ENCODE measurements at places on chromosomes 3 and 15.

DNA sequence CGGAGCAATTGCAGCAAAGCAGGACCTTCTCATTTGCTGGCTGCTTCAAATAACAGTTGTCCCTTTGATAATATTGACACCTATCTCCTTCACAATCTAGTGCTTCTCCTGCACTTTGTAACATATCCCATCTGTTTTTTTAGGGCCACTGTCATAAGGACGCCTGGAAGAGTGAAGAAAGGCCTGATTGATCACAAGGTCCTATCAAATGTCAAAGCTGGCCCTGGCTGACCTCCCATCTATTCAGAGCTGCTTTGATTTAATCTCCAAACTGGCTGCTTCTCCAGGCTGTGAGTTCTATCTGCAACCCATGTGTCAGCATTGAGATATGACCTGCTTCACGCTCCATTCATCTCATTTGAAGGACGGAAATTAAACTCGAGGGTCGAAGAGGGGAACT is 601.2 kb upstream of the KCNMB2 start:
- DNase-seq = no peak

DNA sequence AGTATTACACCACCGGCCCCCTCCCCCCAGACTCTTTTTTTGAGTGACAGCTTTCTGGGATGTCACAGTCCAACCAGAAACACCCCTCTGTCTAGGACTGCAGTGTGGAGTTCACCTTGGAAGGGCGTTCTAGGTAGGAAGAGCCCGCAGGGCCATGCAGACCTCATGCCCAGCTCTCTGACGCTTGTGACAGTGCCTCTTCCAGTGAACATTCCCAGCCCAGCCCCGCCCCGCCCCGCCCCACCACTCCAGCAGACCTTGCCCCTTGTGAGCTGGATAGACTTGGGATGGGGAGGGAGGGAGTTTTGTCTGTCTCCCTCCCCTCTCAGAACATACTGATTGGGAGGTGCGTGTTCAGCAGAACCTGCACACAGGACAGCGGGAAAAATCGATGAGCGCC is 63.6 kb downstream of the AAGAB start:
- no peak for DNase-seq

- no peak for DNase-seq
These were observed 14.0 kb downstream of the PLA2G4D start for GRCh38 chr15:42080186-42080918.

DNA sequence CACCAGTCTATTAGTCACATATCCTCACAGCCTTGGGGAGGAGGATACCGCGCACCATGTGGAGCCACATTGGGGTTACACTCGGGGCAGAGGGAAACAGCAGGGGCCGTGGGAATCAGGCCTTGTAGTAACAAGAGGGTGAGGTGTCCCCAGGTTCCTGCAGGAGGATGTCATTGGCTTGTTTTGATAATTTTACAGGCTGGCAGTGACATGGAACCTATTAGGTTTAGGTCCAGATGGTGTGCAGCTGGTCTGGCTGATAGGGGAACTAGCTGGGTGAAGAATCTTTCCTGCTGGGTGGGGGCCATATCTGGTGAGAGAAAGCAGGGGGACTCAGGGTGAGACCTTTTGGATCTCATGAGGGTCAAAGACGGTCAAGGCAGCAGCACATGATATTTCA is 9.8 kb upstream of the MEF2A start:
- no peak for DNase-seq

DNA sequence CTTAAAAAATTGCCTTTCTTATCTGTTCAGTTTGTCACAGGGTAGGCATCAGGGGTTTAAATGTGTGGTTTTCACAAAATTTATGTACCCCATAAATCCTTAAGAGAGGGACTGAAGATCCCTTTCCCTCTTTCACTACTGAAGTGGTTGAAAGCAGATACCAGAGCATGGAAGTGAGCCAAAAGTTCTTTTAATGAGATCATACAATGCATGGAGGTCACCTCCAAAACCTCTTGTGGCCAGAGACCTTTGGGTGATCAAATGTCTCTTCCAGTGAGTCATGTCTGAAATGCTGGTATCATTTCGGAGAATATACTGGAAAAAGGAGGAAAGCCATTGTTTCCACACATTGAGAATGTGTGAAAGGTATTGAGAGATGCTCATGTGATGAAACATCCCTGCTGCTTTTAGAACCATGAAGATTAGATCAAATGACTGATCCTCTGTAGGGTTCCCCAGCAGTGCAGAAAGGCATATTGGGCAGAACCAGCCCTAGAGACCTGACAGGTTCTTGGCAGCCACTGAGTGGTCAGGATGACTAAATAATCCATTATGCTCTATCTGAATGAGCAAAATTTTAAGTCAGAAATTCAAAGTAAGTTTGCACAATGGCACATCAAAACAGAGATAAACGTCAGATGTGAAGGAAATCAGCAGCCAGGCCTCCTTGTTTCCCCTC is 165.8 kb upstream of the SLC2A2 start:
- no peak for DNase-seq

DNA sequence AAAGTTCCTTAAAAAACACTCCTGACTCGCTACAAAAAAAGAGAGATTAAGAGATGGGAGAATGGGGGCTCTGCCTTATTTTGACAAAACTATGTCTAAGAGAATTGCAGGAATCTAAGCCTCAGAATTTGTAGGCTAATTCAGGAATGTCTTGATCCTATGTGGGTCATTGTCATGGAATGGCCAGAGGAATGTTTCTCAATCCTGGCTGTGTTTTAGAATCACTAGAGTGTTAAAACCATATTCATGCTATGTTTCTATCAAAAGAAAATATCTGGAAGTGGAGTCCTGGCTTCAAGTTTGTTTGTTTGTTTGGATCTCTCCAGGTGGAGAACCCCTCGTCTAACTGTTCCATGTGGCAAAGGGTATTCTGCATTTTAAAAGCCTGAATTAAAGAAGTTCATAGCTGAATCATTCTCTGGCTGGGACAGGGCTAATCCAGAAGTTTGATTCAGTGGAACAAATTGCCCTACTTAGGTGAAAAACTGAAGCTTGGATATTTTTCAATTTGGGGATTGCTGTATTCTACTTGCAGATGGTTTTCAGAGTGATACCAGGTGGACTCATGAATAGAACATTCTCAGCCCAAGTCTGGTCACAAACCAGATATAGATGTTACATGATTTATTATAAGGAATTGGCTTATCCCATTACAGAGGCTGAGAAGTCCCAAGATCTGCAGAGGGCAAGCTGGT is 28.2 kb downstream of the GJD2 start:
- DNase-seq = no peak

GRCh38 chr3:104635872-104636580 is 730.7 kb upstream of the ALCAM start:
- no peak for DNase-seq

DNA sequence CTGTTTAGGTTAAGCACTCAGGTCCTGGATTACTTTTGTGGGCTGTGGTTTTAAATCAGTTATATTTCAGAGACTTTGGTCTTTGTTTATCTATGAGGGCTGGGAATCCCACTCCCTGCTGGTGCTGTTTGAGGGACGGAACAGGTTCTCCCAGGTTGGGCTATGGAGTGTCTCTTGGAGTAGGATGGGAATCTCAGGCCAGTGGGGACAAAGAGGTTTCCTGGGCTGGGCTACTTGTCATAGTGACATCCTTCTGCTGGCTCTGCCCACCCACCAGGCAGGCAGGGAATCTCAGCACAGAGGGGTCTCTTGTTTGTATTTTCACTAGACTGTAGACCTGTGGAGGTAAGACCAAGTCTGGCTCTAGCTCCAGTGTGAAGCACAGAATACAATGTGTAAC is 47.2 kb upstream of the UBE3A start:
- no peak for DNase-seq

DNA sequence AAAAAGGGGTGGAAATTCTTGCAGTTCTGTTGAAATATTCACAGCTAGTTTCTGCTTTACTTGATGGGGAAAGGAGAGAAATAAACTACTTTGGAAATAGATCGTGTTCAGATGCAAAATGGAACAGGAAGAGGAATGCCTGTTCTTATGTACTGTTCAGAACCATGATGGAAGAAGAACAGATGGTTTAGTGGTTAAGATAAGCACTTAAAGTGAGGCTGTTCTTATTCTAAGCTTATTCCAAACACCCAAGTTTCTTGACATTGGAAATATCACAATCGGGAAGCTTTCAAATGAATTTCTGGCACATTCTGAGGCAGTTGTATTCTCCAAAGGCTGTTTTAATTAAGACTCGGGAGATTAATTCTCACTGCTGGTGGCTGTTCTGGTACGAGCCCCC is 228.5 kb downstream of the LSAMP start:
- no peak for DNase-seq

DNA sequence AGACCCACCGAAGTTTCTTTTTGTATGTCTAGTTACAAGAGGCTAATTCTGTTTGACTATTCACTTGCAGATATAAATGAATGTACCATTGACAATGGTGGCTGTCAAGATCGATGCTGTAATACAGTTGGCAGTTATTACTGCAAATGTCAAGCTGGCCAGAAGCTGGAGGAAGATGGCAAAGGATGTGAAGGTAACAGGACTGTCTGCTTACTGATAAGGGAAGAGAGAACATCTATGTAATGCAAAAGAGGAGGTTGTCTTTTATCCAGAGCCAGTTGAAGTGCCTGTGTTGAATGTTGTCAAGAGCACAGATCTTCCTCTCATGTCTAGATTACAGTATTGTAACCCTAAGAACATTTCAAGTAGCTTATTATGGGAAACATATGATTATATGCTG is 549.5 kb upstream of the GOLIM4 start:
- no peak for DNase-seq

DNA sequence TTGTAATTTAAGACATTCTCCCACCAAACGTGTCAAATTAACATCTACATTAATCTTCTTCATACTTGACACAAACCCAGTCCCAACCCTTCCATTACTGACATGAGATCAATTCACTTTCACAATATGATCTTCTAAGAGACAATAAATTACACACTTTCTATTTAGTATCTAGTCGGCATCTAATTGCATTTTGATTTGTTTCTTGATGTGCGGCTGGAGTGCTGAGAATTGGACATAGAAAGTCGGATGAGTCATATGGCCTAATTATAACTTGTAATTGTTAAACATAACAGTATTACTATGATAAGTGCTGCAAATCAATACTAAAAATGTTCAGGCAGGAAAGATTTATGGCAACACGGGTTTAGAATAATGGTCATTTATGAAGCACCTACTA is 78.4 kb upstream of the RORA start:
- no peak for DNase-seq

DNA sequence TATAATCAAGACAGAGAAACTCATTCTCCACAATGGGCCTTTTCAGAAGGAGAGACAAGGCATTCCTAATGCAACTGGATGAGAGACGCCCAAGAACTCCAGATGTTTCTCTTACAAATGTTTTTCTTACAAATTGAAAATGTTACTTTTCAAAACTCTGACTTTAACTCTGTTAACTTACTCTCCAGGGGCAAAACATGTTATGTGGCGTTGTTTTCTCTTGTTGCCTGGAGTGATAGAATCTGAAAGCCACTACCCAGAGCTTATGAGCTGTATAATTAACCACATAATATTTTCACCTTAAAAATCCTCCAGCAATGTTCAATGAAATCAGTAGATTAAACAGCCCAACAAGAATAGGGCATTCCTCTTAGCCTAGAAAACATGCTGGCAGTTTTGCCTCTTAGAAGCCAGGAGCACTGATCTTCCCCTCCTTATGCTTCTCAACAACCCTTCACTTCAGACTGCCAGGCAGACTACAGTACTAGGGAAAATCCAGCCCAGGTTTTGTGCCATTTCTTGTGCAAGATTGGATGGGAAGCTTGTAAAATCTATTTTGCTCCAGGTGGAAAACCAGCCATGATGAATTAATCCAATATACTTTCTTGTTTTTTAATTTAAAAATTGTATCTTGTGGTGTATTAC is 186.7 kb upstream of the GADL1 start:
- DNase-seq = no peak

DNA sequence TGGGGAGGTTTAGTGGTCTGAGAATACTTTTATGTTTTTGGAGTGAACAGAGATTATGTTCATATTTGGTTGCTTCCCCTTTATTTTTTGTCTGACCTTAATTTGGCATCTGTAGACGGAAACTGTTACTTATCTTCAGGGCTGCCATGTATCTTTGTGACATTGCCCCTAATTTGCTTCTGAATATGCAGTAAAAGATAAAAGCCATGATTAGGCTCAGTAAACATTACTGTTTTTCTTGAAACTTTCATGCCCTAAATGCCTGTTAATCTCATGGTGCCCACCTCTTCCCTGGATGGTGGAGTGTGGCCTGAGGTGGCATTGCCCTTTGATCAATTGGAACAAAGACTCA is 106.7 kb downstream of the C3orf70 start:
- DNase-seq = no peak

- no peak for DNase-seq
These were observed 12.2 kb upstream of the ZBED2 start for GRCh38 chr3:111607240-111607920.

DNA sequence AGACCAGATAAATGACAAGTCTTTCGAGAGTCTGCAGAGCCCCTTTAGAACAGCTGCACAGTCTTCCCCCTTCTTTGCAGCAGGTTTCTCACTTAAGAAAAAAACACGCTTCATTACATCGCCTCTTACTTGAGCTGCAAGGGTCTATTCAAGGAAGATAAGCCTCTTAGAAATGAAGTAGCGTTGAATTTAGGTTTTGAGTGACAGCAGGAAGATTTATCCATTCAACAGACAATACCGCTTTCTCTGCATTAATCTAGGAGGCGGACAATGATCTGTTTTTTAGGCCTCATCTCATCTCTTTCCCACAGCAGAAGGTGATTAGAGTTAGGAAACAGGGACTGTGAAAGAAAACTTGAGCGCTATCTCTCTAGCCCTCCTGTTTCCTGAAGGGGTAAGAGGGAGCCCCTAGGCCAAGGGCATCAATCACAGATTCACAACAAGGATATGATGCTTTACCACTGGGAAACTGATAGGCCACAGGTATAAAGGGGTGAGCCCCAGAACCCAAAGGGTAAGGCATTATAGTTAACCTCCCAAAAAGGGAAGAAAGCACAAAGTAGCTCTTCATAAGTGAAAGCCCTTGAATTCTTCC is 84.3 kb downstream of the MECOM start:
- no peak for DNase-seq

- DNase-seq = no peak
These were observed 1.4 kb upstream of the SNX33 start for GRCh38 chr15:75646112-75646943.

DNA sequence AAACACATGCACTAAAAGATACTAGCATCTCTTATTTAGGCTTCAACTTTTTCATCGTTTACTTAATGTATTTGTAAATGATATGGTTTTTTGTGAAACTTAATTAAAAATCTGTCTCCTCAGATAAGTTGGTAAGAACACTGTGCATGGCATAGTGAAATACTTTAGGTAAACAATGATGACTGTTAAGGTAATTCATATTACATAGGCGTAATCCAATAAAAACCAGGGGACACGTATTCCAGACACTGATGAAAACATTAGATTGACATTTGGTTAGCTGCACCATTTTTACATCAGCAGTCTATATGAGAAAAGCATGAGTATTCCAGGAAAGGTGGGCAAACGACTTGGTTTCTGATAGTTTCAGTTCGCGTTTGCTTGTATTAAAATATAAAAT is 170.0 kb downstream of the MBNL1 start:
- DNase-seq = no peak

DNA sequence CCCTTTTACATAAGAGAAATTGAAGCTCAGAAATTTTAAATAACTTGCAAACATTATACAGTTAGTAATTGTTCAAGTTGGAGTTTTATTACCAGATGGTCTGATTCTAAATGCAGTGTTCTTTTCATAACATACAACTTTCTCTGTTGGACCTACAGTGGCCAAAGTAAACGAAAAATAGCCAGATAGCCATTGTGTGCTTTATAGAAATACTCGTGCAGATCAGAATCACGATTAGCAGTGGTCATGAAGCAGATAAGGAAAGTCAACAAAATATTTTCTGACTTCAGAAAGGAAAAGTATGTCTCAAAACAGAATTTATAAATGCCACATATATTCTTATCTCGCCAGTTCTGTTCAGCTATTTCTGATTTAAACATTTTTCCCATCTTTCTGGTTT is 436.9 kb downstream of the CNTN6 start:
- no peak for DNase-seq

All from activated CD8-positive, alpha-beta memory T cell treated with anti-CD3 and anti-CD28 coated beads, Interleukin-2, amount 50 U/mL, for 4 hours (primary cell).